ENCODE measurements at places on chromosomes 4 and X. TPM values are rescaled to one million over a fixed set of nuclear protein-coding genes. Genes with fewer than 3 reads are reported as not detected.
A peak's percentile ranks its signal among the peaks of the same experiment; 100 is the strongest.

ERCC6L gene
- polyA plus RNA-seq = 0.88 TPM

PPP4R3C gene
- polyA plus RNA-seq = not detected

GPR34 gene
- polyA plus RNA-seq = 7.5 TPM

SEC31A gene
- 97.1 TPM for polyA plus RNA-seq

XK gene
- polyA plus RNA-seq = 1.1 TPM

TMPRSS11F gene
- polyA plus RNA-seq = not detected

MAGEC2 gene
- not detected for polyA plus RNA-seq

NMU gene
- 0.56 TPM for polyA plus RNA-seq

MAML3 gene
- 2.2 TPM for polyA plus RNA-seq

PRKG2 gene
- polyA plus RNA-seq = 0.61 TPM

ARR3 gene
- not detected for polyA plus RNA-seq

CASP6 gene
- 29.0 TPM for polyA plus RNA-seq

TCP11X2 gene
- polyA plus RNA-seq = not detected

TLL1 gene
- polyA plus RNA-seq = 0.28 TPM

- no peaks in the 10 kb centered on the region for H3K4me1 ChIP-seq
- no peak overlapping the region for H3K4me3 ChIP-seq
- no peaks in the 10 kb centered on the region for H3K27me3 ChIP-seq
Observed at GRCh38 chr4:60544981-60545380, 655.1 kb upstream of the ADGRL3 start.

- DNase-seq = no peak
- H3K36me3 ChIP-seq = no peaks in the 10 kb centered on the region
- H3K27ac ChIP-seq = no peak overlapping the region
Observed at GRCh38 chr4:8892556-8893226, 21.1 kb upstream of the HMX1 start.

DNA sequence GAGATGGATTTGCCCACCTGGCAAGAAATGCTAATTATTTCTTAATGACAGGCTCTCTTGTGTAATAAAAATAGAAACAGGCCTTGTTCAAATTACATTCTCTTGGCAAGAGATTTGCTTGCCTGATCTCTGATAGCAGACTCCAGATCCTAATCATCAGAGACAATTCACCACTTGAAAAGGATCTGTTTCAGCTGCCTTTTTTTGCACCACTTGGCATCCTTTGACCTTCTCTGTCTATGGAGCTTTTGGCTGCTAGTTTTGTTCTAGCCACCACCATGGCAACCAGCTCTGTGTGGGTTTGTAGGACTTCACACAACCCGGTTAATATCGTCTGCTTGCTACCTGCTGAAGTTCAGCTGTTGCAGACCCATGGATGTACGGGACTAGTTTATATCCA lies 241.1 kb upstream of the TLL1 start:
- H3K4me1 ChIP-seq = no peaks in the 10 kb centered on the region
- H3K27ac ChIP-seq = no peak overlapping the region
- no peaks in the 10 kb centered on the region for H3K36me3 ChIP-seq
- no peak for DNase-seq
- H3K27me3 ChIP-seq = no peaks in the 10 kb centered on the region

GRCh38 chr4:159283696-159284095 lies 180.8 kb downstream of the RAPGEF2 start:
- no peaks in the 10 kb centered on the region for H3K36me3 ChIP-seq
- H3K27ac ChIP-seq = no peak overlapping the region
- H3K4me1 ChIP-seq = no peaks in the 10 kb centered on the region
- H3K27me3 ChIP-seq = no peaks in the 10 kb centered on the region
- no peak overlapping the region for H3K4me3 ChIP-seq

DNA sequence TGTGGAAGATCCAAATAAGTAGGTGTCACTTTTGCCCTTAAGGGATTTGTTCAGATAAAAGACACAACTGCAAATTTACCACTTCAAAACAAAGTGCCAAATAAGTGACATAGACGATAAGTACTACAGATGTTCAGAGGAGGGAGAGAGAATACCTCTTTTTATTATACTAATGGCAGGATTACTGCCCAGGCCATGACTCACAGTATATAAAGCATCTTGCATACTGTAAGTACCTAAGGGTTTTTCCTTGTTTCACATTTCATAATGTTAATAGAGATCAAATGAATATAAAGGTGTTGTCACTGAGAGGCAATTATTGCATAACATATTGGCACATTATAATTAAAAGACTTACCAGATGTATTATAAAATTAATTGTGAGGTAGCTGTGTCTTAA lies 46.4 kb downstream of the PTPN13 start:
- H3K27me3 ChIP-seq = no peaks in the 10 kb centered on the region
- no peak overlapping the region for H3K4me3 ChIP-seq
- H3K27ac ChIP-seq = no peak overlapping the region
- DNase-seq = no peak
- H3K36me3 ChIP-seq = no peaks in the 10 kb centered on the region

- no peaks in the 10 kb centered on the region for H3K4me1 ChIP-seq
- H3K36me3 ChIP-seq = no peaks in the 10 kb centered on the region
- no peaks in the 10 kb centered on the region for H3K27me3 ChIP-seq
- H3K4me3 ChIP-seq = no peak overlapping the region
Observed at GRCh38 chr4:142065086-142065647, 428.8 kb downstream of the IL15 start.

DNA sequence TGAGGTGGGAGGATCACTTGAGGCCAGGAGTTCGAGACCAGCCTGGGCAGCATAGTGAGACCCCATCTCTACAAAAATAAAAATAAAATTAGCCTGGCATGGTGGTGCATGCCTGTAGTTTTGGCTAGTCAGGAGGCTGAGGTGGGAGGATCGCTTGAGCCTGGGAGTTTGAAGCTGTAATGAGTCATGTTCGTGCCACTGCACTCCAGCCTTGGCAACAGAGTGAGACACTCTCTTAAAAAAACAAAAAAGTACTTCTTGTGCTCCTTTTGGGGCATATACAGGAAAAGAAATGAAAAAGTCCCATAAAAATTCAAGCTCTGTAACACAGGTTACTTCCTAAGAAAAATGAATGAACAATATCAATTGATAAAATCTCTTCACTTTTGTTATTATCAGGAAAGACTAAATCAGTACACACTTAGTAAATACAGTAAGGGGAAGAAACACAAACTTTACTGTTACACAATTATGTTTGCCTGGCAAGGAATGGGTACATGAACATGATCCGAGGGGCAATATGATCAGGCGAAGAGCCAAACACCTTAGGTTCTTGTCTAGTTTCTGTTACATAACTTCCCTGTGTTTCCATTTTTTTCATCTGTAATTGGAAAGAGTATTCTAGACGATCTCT lies 46.9 kb downstream of the CCDC158 start:
- H3K27ac ChIP-seq = no peak overlapping the region
- H3K4me3 ChIP-seq = no peak overlapping the region
- H3K4me1 ChIP-seq = peaks cover 10% of the 10 kb centered on the region
- H3K36me3 ChIP-seq = no peaks in the 10 kb centered on the region

- H3K27me3 ChIP-seq = no peaks in the 10 kb centered on the region
- DNase-seq = peak; percentile 57
- peak overlapping the region; percentile 73 for H3K27ac ChIP-seq
- no peak overlapping the region for H3K4me3 ChIP-seq
Observed at GRCh38 chr4:118968005-118968404, 79.4 kb downstream of the SYNPO2 start.

- H3K27ac ChIP-seq = peak overlapping the region; percentile 93
- no peaks in the 10 kb centered on the region for H3K36me3 ChIP-seq
- H3K4me1 ChIP-seq = peaks cover 36% of the 10 kb centered on the region
- DNase-seq = peak; percentile 77
- no peak overlapping the region for H3K4me3 ChIP-seq
- H3K27me3 ChIP-seq = peaks cover 15% of the 10 kb centered on the region
Observed at GRCh38 chrX:107672955-107673378, 44.7 kb downstream of the PRPS1 start.

DNA sequence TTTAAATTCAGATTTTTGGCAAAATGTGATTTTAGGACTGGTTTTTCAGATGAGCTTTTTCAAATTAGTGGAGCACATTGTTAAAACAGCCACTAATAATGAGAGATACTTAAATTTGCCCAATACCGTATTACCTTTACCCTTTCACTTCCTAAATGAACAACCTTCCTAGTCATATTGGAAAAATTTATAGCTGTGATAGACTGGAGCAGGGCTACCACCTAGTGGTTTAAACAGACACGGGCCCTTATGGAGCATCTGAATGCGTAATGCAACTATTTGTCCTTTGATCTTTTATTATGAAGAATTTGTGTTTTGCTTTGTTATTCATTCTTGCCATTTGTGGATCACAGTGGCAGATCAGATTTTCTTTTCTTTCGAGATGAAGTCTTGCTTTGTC lies 72.7 kb downstream of the KDM6A start:
- DNase-seq = no peak
- no peak overlapping the region for H3K27ac ChIP-seq
- no peaks in the 10 kb centered on the region for H3K36me3 ChIP-seq
- H3K27me3 ChIP-seq = no peaks in the 10 kb centered on the region
- H3K4me1 ChIP-seq = no peaks in the 10 kb centered on the region
- no peak overlapping the region for H3K4me3 ChIP-seq

GRCh38 chrX:55120761-55121358 lies 32.0 kb downstream of the PAGE2 start:
- no peak overlapping the region for H3K4me3 ChIP-seq
- H3K27ac ChIP-seq = no peak overlapping the region
- peaks cover 8% of the 10 kb centered on the region for H3K27me3 ChIP-seq
- no peak for DNase-seq

DNA sequence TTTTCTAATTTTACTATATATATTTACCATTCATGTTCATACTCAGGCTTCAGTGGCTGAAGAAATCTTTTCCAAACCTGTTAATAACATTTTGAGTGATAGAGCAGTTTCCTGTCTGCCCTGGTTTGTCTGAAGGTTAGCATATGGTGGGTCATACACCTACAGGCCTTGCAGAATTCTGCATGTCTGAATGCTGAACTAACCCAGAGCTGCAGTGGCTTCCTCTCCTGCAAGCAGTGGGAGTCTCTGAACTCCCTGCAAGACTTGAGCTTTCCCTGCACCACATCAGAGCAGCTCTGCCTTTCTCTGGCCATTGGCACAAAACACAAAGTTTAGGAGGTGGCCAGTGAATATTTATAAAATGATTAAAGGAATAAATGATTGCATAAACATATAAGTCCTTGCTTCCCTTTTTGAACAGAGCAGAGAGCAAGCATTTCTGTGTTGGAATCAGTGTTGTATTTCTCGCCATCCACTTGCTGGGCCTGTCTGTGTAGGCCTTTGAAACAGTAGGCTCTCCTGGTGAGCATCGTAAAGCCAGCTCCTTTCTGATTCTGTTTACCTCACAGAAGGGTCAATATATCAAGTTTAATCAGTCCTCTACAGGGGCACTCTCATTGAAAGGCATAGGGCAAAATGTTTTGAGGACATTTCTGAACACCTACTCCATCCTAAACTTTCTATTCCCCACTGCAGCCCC lies 15.0 kb upstream of the UNC5C start:
- no peaks in the 10 kb centered on the region for H3K27me3 ChIP-seq
- H3K4me3 ChIP-seq = no peak overlapping the region
- DNase-seq = no peak
- no peaks in the 10 kb centered on the region for H3K36me3 ChIP-seq
- H3K27ac ChIP-seq = no peak overlapping the region

DNA sequence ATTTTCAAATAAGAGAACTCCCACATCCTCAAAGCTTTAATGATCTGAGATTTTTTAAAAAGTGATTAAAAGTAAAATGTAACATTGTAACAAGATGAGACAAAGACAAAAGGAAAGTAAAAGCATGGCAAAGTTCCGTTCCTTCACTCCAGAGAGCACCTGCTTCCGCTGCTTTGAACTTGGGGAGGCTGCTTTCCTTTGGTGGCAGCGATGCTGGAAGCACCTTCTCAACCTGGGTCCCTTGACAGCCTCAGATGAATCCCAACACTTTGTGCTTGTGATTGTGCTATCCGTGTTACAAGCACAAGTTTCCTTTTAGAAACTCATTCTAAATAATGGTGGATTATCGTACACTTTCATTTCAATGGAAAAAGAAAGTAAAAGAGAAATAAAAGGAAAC lies 59.7 kb downstream of the HADH start:
- DNase-seq = no peak
- H3K4me3 ChIP-seq = no peak overlapping the region
- H3K27me3 ChIP-seq = no peaks in the 10 kb centered on the region
